Upper lobe of left lung (tissue), 6 donors: ENCODE measurements at places on chromosomes 5 and 9. TPM values are rescaled to one million over a fixed set of nuclear protein-coding genes. Genes with fewer than 3 reads are reported as not detected.
A peak's percentile ranks its signal among the peaks of the same experiment; 100 is the strongest.

The CARTPT gene
- total RNA-seq, result 0.69 TPM

The PTGR1 gene
- total RNA-seq, result 37.7 TPM

The DMGDH gene
- 1.1 TPM for total RNA-seq

The CDKN2B-AS1 gene
- total RNA-seq, result 1.7 TPM

The SPZ1 gene
- total RNA-seq, result not detected

The SLC34A1 gene
- total RNA-seq, result not detected

The RNF183 gene
- not detected for total RNA-seq

The LHX6 gene
- total RNA-seq, result 1.4 TPM

DNA sequence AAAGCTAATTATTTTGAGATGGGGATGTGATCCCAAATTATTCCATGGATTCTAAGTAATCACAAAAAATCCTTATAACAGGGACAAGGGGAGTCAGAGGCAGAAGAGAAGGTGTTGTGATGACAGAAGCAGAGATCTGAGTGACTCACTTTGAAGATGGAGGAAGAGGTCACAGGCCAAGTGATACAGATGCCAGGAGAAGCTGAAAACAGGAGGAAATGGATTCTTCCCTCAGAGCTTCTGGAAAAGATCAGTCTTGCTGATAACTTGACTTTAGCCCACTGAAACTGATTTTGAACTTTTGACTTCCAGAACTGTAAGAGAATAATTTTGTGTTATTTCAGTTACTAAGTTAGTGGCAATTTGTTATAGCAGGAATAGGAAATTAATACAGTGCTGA, 105.3 kb downstream of the GCNT1 start:
- DNase-seq, result no peak

DNA sequence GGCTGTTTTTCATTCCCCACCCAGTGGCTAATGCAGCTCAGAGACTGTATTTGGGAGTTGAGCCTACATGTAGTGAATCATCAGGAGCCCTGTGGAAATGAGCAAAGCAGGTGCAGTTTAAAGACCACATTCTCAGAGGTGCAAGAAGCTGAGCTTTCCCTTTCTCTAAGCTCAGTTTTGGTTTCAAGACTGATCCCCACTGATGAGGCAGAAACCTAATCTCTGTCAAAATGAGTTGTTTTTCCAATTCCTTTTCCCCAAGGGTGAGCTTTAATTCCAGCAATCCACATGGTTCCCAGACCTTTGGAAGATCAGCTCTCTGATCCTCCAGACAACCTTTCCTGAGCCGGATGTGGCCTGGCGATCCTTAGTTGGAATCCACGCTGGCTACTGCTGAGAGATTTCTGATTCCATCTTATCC, 420.5 kb downstream of the EBF1 start:
- no peak for DNase-seq

- no peak for DNase-seq
Measured at GRCh38 chr9:127874301-127875221, 2.9 kb downstream of the AK1 start.

DNA sequence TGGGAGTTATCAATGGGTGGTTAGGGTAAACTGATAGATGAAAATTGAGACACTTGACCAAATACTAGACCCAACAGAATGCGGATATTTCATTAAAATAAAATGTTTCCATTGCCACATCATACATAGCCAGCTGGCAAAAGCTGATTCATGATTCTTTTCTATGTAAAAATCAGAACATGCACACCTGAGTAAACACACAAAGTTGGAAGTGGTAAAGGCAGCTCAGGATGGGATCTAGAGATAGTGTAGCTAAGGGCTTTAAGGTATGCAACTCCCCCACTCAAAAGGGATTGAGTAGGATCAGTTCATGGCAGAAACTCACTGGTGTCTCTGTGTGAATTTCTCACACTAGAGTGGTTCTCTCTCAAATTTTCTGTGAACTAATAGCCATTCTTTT, 541.1 kb upstream of the GRAMD2B start:
- DNase-seq, result no peak

- DNase-seq, result no peak
Measured at GRCh38 chr9:37198039-37198729, 77.8 kb downstream of the ZCCHC7 start.

DNA sequence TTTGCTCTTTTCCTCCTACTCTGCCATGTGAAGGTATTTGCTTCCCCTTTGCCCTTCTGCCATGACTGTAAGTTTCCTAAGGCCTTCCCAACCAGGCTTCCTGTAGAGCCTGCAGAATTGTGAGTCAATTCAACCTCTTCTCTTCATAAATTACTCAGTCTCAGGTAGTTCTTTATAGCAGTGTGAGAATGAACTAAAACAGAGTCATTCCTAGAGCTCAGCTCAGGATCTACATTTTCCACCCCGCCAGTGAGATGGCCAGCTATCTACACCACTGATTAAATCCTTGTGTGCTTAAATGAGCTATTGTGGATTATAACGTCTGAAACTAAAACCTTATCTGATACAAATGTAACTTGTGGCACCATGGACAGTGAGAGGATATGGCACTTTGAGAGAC, 55.0 kb downstream of the FRMD3 start:
- no peak for DNase-seq

- no peak for DNase-seq
Measured at GRCh38 chr9:103304797-103305196, 309.7 kb downstream of the CYLC2 start.

DNA sequence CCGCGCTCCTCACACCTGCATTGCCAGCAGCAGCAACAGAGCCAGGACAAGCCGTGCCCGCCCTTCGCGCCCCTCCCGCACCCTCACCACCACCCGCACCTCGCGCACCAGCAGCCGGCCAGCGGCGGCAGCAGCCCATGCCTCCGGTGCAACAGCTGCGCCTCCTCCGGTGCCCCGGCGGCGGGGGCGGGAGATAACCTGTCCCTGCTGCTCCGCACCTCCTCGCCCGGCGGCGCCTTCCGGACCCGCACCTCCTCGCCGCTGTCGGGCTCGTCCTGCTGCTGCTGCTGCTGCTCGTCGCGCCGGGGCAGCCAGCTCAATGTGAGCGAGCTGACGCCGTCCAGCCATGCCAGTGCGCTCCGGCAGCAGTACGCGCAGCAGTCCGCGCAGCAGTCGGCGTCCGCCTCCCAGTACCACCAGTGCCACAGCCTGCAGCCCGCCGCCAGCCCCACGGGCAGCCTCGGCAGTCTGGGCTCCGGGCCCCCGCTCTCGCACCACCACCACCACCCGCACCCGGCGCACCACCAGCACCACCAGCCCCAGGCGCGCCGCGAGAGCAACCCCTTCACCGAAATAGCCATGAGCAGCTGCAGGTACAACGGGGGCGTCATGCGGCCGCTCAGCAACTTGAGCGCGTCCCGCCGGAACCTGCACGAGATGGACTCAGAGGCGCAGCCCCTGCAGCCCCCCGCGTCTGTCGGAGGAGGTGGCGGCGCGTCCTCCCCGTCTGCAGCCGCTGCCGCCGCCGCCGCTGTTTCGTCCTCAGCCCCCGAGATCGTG, 517 bp downstream of the KCNN2 start:
- DNase-seq, result peak; percentile 87

DNA sequence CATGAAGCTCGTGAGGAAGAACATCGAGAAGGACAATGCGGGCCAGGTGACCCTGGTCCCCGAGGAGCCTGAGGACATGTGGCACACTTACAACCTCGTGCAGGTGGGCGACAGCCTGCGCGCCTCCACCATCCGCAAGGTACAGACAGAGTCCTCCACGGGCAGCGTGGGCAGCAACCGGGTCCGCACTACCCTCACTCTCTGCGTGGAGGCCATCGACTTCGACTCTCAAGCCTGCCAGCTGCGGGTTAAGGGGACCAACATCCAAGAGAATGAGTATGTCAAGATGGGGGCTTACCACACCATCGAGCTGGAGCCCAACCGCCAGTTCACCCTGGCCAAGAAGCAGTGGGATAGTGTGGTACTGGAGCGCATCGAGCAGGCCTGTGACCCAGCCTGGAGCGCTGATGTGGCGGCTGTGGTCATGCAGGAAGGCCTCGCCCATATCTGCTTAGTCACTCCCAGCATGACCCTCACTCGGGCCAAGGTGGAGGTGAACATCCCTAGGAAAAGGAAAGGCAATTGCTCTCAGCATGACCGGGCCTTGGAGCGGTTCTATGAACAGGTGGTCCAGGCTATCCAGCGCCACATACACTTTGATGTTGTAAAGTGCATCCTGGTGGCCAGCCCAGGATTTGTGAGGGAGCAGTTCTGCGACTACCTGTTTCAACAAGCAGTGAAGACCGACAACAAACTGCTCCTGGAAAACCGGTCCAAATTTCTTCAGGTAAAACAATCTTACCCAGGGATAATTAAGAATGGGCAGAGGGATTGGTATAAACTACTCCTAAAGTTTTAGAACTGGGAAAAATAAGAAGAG, 12.9 kb downstream of the ITGA1 start:
- DNase-seq, result peak; percentile 82
